ENCODE measurements at places on chromosomes 12 and 14.
A peak's percentile ranks its signal among the peaks of the same experiment; 100 is the strongest.

DNA sequence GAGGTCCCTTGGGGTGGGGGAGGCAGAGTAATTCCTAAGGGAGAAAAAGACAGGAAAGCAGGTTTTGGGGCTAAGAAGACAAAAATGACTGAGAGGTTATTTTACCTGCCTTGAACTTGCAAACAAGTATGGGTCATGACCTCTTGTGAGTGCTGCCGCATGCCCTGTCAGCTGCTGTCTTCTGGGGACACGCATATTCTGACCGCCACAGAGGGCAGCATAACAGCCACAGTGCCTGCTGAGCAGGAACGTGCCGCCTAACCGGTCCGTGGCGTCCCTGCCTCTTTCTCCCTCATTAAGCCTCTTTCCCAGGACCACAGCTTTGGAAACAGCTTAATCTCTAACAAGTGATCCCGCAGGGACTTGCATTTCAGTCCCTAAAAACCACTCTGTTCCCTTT is 51.3 kb upstream of the KCNA1 start:
- no peak for DNase-seq

- peak; percentile 55 for DNase-seq
Observed at GRCh38 chr12:122121745-122122144, 43.2 kb downstream of the MLXIP start.

DNA sequence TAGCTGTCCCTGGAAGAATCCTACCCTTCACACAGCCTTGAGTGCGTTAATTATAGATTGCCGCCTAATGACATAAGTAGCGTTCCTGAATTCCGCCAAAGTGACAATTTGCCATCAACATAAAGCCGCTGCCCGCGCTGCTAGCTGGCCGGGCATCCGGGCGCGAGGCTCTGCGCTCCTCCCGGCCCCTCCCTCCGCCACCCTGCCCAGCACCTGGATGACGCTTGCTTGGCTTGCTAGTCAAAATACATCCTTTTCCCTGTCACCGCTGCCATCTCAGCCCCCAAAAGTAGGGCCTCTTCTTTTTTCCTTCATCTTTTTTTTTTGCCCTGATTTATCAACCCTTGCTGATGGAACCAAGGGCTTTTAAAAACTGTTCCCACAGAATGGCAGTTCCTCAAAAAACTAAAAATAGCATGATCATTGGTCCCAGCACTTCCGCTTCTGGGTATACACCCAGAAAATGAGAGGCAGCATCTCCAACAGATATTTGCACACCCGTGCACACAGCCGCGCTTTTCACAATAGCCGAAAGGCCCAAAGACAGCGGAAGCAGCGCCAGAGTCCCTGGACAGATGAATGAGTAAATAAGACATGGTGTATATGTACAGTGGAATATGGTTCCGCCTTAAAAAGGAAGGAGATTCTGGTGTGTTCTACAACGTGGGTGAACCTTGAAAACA is 235.2 kb downstream of the BCL11B start:
- no peak for DNase-seq

DNA sequence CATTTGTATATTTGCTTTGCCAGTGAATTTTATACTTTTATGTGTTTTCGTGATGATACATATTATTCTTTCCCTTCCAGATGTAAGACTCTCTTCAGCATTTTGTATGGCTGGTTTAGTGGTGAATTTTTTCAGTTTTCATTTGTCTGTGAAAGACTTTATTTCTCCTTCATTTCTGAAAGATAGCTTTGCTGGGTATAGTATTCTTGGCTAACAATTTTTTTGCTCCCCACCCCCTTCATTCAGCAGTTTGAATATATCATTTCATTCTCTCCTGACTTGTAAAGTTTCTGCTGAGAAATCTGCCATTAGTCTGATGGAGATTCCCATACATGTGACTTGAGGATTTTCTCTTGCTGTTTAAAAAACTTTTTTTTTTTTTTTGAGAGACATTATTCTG is 72.8 kb downstream of the ERC1 start:
- DNase-seq, result no peak

DNA sequence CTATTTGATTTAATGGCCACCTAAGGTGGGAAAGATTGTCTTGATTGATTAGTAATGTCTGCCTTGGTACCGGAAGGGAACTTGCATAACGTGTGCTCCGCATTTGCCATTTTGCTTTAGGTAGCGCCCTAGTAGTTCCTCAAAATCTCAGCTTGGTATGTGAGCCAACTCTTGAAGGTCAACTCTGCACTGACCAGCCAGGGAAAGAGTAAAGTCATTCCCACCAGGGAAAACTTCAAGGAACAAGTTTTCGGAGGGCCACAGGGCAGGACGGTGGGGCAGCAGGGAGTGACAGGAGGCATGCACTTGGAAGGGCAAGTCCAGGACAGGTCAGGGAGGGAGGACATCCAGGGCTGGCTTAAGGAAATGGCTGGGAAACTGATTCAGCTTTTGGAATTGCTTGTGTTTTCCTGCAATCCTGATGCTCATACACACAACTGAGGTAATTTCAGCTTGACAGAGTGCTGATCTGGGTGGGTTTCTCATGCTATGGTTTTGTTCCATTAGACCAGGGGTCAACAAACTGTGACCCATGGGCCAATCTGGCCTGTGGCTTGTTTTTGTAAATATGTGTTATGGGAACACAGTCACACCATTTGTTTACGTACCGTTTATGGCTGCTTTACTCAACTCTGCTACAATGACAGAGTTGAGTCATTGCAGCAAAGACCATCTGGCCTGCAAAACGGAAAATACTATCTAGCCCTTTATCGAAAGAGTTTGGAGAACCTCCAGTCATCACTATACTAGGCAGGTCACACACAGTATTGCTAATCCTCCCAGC is 184.5 kb downstream of the RBM19 start:
- DNase-seq, result no peak

- DNase-seq, result no peak
Observed at GRCh38 chr12:96227365-96228106, 33.4 kb downstream of the ELK3 start.

DNA sequence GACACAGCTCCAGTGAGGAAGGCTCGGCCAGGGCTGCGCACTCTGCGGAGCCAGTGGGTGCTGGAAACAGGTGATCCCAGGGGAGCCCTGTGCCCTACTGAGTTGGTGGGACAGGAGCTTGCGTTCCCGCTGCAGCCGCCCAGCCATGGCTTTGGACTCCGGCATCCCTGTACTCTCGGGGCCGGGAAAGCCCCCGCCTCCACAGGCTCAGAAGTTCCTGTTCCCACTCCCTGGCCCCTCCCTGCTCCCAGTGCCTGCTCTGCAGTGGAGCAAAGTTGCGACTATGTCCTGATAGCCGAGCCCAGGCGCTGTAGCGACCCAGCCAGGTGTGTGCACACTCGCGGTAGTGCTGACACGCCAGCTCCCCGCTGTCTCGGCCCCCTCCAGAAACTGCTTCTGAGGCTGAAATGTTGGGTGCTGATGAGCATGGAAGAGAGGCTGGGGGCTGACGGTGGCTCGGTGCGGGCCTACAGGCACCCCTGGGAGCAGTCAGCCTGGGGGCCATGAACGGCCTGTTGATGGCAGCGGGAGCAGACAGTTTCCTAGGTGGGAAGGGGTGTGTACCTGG is 344.6 kb upstream of the MGAT4C start:
- no peak for DNase-seq

GRCh38 chr12:69726922-69727321 is 11.7 kb upstream of the RAB3IP start:
- DNase-seq, result no peak

GRCh38 chr12:92995258-92995903 is 66.3 kb upstream of the EEA1 start:
- DNase-seq, result no peak

DNA sequence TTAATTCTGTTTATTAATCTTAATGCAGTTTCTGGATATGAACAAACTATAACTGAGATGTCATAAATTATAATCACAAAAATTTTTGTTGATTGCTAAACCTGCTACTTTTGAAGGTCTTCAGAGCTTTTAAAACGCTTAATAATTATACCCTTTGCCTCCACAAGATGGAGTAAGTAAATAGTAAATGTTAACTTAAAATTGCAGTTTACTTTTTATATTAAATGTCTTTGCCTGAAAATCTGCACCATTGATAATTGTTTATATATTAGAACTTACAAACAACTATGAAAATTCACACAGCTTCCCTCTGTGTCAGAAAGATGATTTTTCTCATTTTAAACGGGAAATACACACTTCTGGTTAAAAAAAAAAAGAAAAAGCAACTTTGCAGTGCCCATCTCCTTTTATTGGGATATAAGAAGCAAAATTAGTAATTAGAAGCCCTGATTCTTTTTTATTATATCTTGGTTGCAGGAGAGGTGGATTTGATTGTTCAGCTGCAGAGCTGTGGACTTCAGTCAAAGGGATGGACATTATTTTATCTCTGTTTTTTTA is 35.6 kb downstream of the SCFD1 start:
- DNase-seq, result no peak

GRCh38 chr14:58607952-58608317 is 29.8 kb upstream of the DACT1 start:
- no peak for DNase-seq

- no peak for DNase-seq
Observed at GRCh38 chr12:55629058-55629841, 7.4 kb upstream of the OR10P1 start.

- DNase-seq, result peak; percentile 61
Observed at GRCh38 chr12:121441555-121441954, 41.6 kb downstream of the RNF34 start.

- DNase-seq, result no peak
Observed at GRCh38 chr12:16094437-16094836, 183.0 kb downstream of the SLC15A5 start.

- no peak for DNase-seq
Observed at GRCh38 chr12:125744201-125744600, 679.0 kb downstream of the AACS start.

GRCh38 chr12:132404951-132405741 is 75.8 kb upstream of the GALNT9 start:
- DNase-seq, result peak; percentile 63

GRCh38 chr12:59615392-59616165 is 19.8 kb downstream of the SLC16A7 start:
- no peak for DNase-seq

GRCh38 chr12:124487834-124488165 is 79.6 kb downstream of the NCOR2 start:
- DNase-seq, result no peak

DNA sequence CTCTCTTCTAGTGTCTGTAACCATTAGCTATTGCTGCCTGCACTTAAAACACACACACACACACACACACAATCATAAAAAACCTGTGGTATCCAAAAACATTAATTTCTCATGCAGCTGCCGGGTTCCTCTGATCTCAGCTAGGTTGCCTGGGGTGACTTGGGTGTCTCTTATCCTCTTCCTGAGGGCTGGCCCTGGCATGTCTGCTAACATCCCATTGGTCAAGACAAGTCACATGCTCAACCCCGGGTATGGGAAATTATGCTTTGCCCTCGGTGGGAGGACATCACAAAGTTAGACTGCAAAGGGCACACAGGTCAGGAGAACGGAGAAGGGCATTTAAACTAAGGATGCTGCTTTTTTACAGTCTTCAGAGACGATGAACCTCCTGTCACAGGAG is 55.7 kb downstream of the TRPV4 start:
- DNase-seq, result no peak

GRCh38 chr12:132727091-132727794 is 16.6 kb downstream of the PGAM5 start:
- no peak for DNase-seq

- DNase-seq, result no peak
Observed at GRCh38 chr12:94401326-94401725, 58.3 kb downstream of the CEP83 start.

DNA sequence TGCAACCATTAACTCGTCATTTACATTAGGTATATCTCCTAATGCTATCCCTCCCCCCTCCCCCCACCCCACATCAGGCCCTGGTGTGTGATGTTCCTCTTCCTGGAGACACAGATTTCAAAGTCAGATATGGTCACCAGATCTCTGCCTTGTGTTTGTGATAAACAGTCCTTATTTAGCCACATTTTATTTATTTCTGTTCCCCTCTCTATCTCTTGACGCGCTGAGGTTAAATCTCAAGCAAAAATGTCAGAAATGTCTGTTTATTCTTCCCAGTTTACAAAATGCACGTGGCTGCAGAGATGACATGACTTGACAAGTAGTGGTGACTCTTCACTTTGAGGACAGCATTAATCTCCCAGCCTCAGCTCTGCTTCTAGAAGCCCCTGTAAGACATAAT is 11.5 kb upstream of the RASSF3 start:
- DNase-seq, result no peak

- DNase-seq, result no peak
Observed at GRCh38 chr14:38662781-38663180, 406.9 kb upstream of the CLEC14A start.

- DNase-seq, result peak; percentile 95
Observed at GRCh38 chr12:53065975-53066931, 12.9 kb downstream of the SPRYD3 start.

- DNase-seq, result no peak
Observed at GRCh38 chr14:83607682-83608081, 1922.3 kb upstream of the FLRT2 start.

DNA sequence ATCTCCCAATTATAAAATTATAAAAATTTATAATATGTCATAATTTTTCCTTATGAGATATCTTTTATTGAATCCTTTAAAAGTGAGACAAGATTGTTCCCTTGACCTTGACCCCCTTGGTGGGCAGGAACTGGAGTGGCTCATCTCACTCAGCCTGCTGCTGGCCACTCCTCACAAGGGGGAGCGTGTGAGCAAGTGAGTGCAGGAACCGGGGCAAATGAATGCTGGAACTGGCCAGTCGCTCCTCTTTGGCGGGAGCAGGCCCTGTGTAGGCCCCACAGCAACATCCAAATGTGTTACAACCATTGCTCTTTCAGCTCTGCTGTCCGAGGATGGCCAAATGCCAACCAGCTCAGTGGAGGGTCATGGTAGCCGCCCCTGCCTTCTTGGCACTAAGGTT is 178.8 kb downstream of the ETNK1 start:
- DNase-seq, result no peak

DNA sequence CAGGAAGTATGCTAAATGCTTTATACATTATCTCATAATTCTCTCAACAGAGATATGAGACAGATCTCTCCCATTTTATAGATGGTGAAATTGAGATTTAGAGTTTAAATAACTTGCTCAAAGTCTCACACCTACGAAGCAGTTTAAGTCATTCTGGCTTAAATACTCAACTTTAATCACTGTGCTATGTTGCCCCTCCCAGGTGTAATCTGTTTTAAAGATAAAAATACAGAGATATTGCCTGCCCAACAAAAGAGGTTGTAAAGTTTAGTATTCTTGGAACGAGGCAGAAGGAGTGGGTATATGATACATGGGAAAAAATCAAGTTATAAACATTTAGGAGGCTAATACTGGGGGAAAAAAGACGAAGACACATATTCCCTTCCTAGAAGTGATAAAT is 156.8 kb upstream of the LRIG3 start:
- no peak for DNase-seq

DNA sequence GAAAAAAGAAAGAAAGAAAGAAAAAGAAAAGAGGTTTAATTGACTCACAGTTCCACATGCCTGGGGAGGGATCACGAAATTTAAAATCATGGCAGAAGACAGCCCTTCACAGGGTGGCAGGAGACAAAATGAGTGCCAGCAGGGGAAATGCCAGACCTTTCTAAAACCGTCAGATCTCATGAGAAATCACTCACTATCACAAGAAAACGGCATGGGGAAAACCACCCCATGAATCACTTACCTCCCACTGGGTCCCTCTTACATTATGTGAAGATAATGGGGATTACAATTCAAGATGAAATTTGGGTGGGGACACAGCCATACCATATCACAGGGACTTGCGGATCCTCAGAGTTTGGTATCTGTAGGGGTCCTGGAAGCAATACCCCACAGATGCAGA is 16.3 kb upstream of the EGLN3 start:
- no peak for DNase-seq

- DNase-seq, result no peak
Observed at GRCh38 chr12:119694111-119694510, 26.2 kb downstream of the PRKAB1 start.

Measured in sigmoid colon (tissue), 7 donors.